ENCODE measurements at places on chromosomes 13 and 19. TPM values are rescaled to one million over a fixed set of nuclear protein-coding genes. Genes with fewer than 3 reads are reported as not detected.

GRCh38 chr13:37027639-37028038 lies 27.1 kb downstream of the EXOSC8 start:
- peaks cover 3% of the 10 kb centered on the region for H3K4me1 ChIP-seq
- H3K27me3 ChIP-seq = no peaks in the 10 kb centered on the region
- no peak overlapping the region for H3K27ac ChIP-seq

ZNF571 gene
- total RNA-seq = 4.9 TPM

DNA sequence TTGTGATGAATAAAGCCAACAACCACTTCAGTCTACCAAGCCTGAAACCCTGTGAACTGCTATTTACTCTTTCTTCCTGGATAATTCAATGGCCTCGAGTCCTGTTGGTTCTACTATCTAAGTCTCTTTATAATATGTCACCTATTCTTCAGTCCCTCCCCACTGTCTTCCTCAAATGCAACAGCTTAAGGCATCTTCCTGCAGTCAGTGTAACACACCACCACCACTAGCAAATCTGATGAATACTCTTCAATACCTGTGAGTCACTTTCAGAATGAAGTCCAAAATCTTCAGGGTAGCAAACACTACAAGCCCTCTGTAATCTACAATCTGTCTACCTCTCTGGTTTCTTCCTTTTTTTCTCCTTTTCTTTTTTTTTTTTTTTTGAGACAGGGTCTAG lies 32.9 kb downstream of the ZDHHC20 start:
- no peak overlapping the region for H3K27ac ChIP-seq
- no peak for DNase-seq
- H3K4me3 ChIP-seq = no peak overlapping the region
- H3K27me3 ChIP-seq = no peaks in the 10 kb centered on the region
- H3K4me1 ChIP-seq = no peaks in the 10 kb centered on the region

DNA sequence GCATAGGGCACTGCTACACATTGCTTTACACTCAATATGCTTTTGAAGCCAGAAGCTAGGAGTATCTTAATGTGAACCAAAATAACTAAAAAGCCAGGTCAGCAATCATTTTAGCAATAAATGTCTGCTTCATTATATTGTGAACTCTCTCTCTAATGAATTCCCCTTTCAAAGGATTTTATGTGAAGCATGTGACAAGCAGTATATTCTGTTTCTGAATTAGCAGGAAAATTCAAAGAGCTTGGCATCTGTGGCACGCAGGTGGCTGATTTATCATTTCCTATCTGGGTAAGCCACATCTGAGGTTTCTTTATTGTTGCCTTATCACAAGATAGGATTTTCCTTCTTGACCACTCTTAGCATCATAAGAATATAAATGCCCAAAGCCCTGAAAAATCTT lies 56.8 kb upstream of the KLF12 start:
- no peak overlapping the region for H3K27ac ChIP-seq
- H3K4me1 ChIP-seq = peaks cover 5% of the 10 kb centered on the region
- no peak overlapping the region for H3K4me3 ChIP-seq
- no peaks in the 10 kb centered on the region for H3K36me3 ChIP-seq

DNA sequence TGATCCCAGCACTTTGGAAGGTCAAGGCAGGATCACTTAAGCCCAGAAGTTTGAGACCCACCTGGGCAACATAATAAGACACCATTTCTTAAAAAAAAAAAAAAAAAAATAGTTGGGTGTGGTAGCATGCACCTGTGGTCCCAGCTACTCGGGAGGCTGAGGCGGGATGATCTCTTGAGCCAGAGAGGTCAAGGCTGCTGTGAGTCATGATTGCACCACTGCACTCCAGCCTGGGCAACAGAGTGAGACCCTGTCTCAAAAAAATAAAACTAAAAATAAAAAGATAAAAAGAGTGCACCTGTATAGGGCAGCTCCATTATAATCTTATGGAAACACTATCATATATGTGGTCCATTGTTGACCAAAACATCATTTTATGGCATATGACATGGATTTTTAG lies 25.5 kb upstream of the STARD13 start:
- DNase-seq = no peak
- peaks cover 7% of the 10 kb centered on the region for H3K4me1 ChIP-seq
- no peak overlapping the region for H3K4me3 ChIP-seq
- no peaks in the 10 kb centered on the region for H3K36me3 ChIP-seq
- no peaks in the 10 kb centered on the region for H3K27me3 ChIP-seq
